ENCODE measurements at places on chromosomes 5 and 9.

DNA sequence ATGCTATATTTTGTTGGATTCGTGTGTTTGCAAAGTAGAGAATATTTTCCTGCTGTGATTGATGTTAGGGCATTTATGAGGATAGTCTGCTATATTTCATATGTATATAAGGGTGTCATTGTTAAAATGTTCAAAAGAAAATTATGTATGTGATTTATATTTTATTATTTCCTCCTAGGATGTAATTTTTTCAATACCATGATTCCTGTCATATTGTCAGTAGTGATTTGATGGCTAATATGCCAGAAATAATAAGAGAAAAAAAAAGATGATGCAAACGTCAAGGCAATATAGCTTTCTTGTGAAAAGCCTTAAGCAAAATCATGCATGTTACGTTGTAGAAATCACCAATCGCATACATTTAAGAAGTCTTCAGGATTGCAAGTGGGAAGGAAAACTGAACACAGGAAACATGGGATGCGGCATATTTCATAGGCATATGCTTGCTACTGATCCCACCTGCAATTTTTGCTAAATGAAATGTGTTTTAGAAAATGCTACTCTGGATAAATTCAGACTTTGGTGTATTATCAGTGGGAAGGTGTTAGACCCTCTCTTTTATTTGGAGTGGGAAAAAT, 224.5 kb downstream of the MAST4 start:
- DNase-seq, result no peak

DNA sequence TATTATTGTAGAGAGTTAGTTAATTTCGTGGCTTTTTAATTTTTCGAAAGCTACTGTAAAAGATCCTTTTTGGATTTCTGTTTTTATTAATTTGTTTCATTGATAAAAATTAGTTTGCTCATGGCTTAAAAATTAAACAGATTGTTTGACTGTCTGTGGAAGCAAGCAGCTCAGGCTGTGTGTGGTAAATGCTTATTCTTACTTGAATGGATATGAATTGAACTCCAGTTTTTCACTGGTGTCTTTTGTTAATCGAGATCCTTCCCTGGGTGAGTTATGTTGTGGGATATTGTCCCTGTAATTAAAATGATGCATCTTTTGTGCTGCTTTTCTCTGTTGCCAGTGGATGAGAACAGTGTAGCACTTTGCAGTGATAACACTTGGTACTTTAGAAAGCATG, 75.3 kb downstream of the PIK3R1 start:
- no peak for DNase-seq

DNA sequence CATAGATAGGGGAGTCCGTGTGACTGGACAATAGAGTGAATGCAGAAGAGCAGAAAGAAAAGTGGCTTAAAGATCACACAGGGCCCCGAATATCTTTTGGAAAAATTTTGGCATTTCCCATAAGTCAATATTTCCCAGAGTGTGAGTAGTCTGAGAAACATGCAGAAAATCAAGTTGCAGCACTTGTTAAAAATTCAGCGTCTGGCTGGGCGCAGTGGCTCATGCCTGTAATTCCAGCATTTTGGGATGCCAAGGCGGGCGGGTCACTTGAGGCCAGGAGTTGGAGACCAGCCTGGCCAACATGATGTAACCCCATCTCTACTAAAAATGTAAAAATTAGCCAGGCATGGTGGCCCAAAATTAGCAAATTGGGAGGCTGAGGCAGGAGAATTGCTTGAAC, 227.0 kb downstream of the DRD1 start:
- no peak for DNase-seq

DNA sequence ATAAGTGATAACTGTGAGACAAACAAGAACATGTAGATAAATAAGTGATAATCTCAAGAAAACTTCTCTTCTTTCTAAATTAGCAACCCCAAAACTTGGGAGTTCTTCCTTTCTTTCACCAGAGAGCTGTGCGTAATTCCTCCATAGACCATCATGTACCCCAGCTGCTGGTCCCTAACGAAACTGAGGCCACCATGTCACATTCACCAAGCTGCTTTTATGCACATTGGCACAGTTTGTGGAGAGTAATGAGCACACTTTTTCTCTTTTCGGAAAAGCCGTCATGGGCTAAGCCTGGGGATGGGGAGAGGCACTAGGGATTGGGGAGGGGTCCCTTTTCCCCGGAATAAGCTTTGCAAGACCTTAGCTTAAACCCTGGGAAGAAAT, 561.4 kb downstream of the BNC2 start:
- no peak for DNase-seq

DNA sequence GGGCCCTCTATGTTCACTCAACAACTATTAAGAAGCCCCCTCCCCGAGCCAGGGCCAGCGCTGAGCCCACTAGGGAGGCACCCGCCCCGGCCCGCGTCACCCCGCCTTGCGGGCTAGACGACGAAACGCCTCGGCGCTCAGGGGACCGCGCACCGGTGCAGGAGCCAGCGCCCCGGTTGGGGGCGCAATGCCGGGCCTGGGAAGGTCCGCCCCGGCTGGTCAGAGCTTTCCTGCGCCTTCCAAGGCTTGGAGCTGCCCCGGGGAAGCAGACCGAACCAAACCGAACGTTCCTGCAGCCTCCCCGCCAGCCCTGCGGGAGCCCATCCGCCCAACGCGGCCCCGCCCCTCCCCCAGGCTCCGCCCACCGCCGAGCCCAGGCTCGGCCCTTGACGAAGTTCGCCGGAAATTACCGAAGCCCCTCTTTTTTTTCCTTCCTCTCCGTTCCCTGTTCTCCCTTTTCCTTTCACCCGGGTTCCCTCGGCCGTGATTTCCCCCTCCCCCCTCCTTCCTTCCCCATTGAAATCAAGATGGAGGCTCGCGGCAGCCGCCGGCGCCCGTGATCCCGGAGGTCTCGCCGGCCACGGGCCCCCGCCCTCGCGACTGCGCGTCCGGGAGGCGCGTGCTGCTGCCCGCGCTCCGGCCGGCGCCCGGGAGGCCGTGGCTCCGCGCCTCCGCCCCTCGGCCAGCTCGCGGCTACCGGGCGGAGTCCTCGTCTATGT, at the start of gene TRIO:
Gene TRIO (plus strand): TSS at position 516 of the 719 bp plus-strand sequence. CDS start 384 bp downstream, outside the sequence.
- peak; percentile 75 for DNase-seq

DNA sequence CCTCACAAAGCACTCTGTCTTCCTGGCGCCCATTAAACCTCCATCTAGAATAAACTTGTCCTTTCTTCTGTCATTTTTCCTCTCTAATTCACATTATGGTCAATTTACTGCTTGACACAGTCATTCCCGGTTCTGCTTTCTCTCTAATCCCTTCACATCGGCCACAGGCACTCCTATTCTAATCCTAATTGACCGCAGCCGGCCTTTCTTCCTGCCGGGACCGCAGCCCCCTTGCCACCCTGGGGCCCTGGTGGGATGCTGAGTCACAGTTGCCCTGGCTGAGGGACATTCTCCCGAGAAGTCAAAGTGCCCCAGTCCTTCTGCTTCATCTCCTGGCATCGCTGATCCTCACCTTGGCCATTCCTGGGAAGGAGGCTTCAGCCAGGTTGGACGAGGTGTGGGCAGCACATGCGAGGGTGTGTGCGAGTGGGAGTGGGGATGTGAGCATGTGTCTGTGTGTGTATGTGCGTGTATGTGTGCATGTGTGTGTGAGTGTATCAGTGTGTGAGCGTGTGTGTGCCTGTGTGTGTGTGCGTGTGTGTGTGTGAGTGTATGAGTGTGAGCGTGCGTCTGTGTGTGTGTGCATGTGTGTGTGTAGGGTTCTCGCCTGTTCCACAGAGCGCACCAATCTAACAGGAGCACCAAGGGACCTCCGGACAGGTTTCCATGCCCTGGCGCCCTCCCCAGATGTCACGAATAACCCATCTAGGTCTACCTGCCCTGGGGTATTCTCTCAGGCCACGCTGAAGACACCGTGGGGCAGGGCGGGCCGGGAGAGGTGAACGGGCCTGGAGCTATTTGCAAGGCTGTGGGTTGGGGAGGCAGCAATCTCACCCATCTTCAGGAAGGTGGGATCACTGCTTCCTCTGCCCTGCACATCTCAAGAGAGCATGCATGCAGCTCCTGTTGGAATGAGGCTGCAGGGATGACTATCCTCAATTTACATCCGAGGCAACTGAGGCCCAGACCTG, 191.2 kb downstream of the PAX5 start:
- DNase-seq, result no peak

DNA sequence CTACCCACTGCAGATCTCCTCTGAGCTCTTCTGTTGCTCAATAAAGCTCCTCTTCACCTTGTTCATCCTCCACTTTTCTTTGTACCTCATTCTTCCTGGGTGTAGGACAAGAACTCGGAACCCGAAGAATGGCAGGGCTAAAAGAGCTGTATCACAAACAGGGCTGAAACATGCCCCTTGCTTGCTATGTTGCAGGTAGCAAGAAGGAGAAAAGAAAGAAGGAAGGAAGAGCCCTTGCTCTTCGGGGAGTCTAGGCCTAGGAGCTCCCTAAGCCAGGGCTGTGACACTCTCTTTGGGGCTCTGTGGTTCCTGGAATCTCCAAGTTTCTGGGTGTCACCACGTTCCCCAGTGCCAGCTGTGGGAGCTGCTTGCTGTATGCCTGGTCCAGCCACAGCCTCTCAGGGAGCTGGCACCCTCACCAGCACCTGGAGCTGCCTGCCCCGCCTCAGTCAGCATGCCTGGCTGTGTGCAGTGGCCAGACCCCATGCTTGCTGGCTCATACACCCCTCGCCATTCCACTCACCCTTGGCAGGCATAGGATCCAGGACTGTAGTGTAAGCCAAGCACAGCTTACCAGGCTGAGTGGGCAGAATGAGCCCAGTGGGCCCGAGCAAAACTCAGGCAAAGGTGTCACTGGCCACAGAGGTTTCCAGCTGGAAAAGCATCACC, 274.8 kb upstream of the ADRA1B start:
- no peak for DNase-seq

- DNase-seq, result no peak
Observed at GRCh38 chr5:142586552-142586951, 99.3 kb downstream of the FGF1 start.

DNA sequence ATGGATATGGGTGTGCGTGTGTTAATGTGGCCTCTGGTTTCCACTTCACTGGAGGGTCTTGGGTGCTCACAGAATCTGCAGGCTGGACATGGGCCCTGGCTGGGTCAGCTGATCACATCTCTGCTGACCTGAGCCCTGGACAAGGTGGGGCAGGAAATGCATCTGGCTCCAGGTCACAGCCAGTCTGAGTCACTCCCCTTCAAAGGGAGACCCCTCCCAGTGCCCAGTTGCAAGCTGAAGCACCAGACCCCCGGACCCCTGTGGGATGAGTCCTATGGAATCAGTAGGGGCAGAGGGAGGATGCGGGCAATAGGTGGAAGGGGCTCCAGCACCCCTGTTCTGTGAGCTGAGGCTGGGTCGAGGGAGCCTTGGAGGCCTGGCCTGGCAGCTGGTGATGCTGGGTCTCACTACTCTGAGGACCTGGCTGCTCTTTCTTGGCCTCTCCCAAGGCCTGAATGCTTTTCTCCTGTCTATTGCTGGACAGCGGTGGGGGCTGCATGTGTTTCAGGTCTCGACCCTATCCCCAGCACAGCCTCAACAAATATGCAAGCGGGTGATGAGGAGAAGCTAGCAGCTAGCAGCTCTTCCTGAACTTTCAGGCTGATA, 54.5 kb downstream of the PHF2 start:
- no peak for DNase-seq

DNA sequence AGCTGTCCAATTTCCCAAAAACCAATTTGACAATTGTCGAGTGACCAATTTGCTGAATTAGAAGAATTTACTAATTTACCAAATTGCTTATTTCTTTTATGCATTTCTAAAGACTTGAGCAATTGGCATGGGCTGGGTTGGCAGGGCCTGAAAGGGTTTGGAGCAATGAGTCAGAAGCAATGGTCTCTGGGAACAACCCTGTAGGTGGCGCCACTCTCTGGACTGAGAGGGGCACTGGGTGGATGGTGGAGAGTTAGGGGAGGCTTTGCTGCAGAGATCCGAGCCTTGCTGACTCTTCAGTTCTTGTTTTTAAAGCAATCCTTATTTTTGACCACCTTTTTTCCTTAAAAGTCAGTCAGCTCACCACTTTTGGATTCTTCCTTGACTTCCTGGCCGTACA, 71.5 kb upstream of the RPS23 start:
- no peak for DNase-seq

DNA sequence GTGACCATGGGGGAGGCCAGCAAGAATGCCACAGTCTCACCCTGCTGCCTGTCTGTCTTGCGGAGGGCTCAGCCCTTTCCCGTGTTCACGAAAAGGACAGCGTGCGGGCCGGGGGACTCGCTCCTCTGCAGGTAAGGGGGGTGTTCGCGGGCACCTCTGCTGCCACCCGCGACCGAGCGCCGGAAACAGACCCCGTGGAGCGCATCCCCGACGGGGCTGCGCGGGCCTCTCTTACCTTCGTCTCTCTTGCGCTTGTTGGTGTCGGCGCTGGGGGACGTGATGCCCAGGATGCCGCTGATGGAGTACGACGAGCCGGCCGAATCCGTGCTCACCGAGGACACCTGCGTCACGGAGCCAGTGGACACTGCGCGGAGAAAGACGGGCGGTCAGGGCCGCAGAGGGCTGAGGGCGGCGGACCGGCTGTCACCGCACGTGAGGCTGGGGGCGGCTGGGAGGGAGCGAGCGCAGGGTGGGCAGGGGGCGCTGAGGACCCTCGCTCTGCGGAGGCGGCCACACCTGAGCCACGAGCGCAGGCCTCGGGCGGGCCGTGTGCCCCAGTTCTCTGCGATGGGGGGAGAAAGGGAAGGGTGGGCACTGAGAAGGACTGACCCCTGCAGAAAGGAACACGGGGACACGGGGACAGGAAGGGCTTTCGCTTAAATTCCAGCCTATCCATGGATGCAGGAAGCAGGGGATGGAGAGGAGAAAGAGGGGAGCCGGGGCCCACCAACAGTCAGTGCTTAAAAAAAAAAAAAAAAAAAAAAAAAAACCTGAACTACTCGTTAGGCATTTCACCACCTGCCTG, 31.5 kb downstream of the PAX5 start:
- DNase-seq, result no peak

- DNase-seq, result no peak
Observed at GRCh38 chr5:145531038-145531734, 304.0 kb downstream of the PRELID2 start.

GRCh38 chr5:53425687-53426511, 54.5 kb upstream of the FST start:
- DNase-seq, result no peak

DNA sequence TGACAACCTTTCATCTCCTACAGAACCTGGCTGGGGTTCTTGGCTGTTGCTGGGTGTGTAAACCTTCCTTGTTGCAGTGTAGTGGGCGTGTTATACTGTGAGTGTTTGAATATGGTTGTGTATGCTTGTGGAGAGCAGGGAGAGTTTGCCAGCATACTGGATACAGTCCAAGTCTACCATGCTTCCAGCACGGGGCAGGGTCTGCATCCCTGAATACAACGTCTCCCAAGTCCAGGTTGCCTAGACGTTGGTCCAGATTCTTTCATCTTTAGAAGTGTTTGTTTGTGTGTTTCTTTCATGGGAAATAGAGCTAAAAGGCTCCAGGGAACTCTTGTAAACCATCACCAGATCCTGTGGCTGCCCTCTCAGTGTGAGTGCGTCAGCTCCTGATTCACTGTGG, 46.4 kb downstream of the SYK start:
- DNase-seq, result no peak

Measured in stimulated activated CD4-positive, alpha-beta T cell treated with anti-CD3 and anti-CD28 coated beads, TNF-alpha, amount 100 ng/mL, for 1 hour (primary cell).